ENCODE measurements at places on chromosomes 13 and 19. TPM values are rescaled to one million over a fixed set of nuclear protein-coding genes. Genes with fewer than 3 reads are reported as not detected.

The CLEC4M gene
- total RNA-seq: not detected

The ZNF66 gene
- 6.0 TPM for total RNA-seq

The ZNF112 gene
- 7.2 TPM for total RNA-seq

The LRG1 gene
- total RNA-seq: 0.29 TPM

The RFPL4A gene
- total RNA-seq: not detected

The RNF17 gene
- total RNA-seq: not detected

The PROZ gene
- total RNA-seq: not detected

The MPHOSPH8 gene
- total RNA-seq: 20.2 TPM

The DLEU7 gene
- total RNA-seq: not detected

The PCSK4 gene
- total RNA-seq: 1.1 TPM

The PCDH17 gene
- 2.2 TPM for total RNA-seq

The CRX gene
- not detected for total RNA-seq

The SUCLA2 gene
- total RNA-seq: 53.6 TPM

The NKPD1 gene
- under 0.01 TPM for total RNA-seq

The VSTM1 gene
- total RNA-seq: not detected

The ITM2B gene
- total RNA-seq: 239 TPM

The NDFIP2 gene
- total RNA-seq: 21.7 TPM

The PLK5 gene
- total RNA-seq: not detected

The RGCC gene
- 23.0 TPM for total RNA-seq

The FAAP24 gene
- 4.8 TPM for total RNA-seq

The RAB3A gene
- 0.65 TPM for total RNA-seq

The SPTBN4 gene
- 0.07 TPM for total RNA-seq

The PSG1 gene
- not detected for total RNA-seq

The MEIS3 gene
- total RNA-seq: not detected

The ZNF470 gene
- total RNA-seq: 3.7 TPM

The MBD3L2 gene
- not detected for total RNA-seq

The PCDH9 gene
- 4.5 TPM for total RNA-seq

The SYDE1 gene
- 14.0 TPM for total RNA-seq

The SHISA2 gene
- total RNA-seq: 5.5 TPM

The RHPN2 gene
- total RNA-seq: 3.1 TPM

The SHC2 gene
- 1.7 TPM for total RNA-seq

The FGF9 gene
- total RNA-seq: not detected

The ZNF324 gene
- 11.2 TPM for total RNA-seq

The ZNF175 gene
- total RNA-seq: 9.6 TPM

The FGF22 gene
- total RNA-seq: not detected

The TNFSF9 gene
- 0.40 TPM for total RNA-seq

The PSPN gene
- 0.93 TPM for total RNA-seq
